ENCODE measurements at places on chromosomes 7 and 10. TPM values are rescaled to one million over a fixed set of nuclear protein-coding genes. Genes with fewer than 3 reads are reported as not detected.
A peak's percentile ranks its signal among the peaks of the same experiment; 100 is the strongest.

DNA sequence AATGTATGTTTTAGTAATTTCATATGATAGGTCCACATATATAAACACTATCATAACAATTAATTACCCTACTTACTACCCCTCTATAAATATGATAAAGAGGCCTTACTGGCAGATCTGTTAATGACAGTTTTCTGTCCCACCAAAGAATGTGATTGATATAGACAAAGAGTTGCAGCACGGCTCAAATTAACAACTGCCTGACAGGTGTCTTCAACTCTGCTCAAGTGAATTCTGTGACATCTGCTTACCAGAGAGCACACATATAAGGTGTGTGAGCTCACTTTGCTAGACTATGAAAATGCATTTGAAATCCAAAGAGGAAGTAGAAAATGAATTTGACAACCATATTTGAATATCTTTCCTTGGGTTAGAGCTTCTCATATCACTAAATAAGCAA lies 36.6 kb downstream of the CACNA2D1 start:
- no peak for DNase-seq

DNA sequence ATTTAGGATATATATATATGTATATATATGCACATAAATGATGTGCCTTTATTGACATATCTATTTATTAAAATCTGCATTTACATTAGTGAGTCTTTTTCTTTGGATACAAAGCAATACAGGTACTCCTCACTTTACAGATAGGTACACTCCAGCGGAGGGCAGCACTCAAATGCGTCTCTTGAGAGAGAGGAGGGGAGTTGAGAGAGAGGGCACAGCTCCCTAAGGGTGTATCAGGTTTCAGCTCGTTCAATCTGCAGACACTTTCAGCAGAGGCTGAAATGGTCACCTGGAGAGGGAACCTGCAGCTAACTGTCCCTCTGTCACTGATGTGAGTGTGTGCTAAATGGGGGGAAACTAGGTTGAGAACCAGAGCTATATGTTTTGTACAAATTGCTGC lies 21.5 kb downstream of the C10orf53 start:
- DNase-seq = no peak

Gene RINT1
- 16.1 TPM for total RNA-seq

DNA sequence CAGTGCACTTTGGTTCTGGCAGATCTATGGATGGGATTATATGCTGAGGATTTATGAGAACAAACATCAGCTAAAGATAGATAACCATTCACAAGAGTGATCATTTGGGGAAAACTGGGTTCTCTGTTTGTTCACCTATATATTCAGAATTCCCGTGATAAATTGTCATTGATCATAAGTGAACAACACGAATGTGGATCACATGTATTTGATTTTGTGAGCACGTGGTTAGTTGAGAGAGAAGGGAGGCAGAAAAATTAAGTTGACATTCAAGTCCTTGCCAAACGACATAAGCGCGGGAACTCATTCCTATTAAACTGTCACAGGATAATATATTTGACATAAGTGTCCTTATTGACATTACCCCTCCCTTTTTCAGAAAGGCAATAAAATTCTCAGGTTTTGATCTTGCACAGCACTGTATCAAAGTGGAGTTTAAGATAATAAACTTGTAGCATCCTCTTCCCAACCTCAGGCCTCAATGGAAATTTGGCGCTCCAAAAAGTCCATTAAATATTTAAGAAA lies 64.9 kb upstream of the MYO3A start:
- DNase-seq = no peak

DNA sequence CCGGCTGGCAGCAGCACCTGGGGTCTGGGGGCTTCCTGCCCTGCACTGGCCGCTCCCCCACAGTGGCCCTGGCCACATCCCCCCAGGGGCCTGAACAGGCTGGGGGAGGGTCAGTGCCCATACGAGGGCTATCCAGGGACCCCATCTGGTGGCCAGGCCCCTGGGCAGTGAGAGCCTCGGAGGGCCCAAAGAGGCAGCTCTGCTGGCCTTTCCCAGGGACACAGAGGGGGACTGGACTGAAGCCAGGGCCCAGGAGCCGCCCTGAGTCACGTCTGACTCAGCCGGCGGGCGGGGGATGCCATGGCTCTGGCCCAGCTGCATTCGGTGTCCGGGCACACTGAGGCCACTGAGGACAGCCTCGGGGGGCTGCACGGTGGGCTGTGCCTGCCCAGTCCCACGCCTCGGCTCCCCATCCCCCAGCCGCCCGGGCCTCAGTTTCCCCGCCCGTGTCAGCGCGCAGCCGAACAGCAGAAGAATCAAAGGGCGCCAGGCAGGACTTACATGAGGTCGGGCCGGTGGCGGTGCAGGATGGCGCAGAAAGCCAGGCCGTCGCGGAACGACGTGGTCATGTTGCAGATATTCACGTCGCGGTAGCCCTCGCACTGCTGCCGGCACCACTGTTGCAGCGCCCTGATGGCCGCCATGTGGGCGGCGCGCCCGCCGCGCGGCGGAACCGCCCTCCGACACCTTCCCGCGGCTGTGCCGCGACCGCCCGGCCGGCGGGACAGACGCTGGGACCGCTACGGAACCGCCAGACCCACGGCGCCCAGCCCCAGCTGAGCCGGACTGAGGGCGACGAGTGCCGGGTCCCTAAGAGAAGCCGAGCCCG lies at the start of gene MICALL2:
Gene MICALL2, minus strand, starts transcription at position 788 of the 829 bp plus-strand sequence. Its CDS starts 144 bp downstream, at position 644.
- DNase-seq = peak; percentile 87

DNA sequence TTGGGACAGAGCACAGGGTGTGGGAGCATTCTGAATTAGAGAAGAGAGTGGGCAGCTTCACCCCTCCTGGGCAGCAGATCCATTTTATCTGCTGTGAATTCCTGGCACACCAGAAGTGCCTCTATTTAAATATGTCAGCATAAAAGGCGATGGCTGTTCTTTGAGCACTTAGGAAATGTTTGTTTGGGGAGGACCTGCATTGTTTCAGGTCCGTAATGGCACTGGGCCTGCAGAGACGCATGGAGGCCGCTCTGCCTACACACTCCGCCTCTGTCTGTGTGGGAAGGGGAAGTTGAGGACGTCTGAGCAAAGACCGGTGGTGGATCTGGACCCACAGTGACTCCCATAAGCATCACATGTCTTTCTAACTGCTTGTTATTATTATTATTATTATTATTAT lies 253.2 kb downstream of the CAMK1D start:
- no peak for DNase-seq

GRCh38 chr10:79028056-79028430 lies 40.7 kb upstream of the ZMIZ1 start:
- peak; percentile 37 for DNase-seq

DNA sequence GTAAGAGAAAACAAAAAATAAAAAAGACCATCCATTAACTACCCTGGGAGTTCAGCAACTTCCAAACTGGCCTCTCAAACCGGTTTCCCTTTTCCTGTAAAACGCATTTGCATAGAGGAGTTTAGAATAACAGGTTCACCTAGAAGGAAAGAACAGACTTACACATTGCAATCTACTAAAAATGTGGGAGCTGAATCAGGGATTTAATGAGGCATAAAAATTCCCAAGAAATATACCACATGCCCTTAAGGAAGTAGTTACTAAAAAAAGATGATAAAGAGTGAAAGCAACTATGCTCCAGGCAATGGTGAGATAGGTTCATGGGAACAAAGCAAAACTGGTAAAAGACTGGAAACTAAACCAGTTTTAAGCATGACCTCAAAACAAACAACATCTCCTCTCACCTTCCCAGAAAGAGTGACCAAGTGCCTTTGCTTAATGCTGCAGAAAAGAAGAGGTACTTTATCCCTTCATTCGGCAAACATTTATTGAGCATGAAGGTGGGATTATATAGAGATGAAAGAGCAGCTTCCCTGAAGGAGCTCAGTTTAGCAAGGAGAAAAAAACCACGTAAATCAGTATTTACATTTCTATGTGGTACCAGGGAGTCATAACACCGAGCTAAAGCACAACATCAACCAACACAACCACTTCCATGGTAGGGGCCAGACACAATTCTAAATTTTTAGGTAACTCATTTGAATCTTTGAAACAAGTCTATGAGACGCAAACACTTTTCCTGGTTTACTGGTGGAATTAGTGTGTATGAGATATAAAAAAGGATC lies 152.8 kb downstream of the SGMS1 start:
- DNase-seq = no peak

All from sciatic nerve (tissue), 2 donors.